ENCODE measurements at places on chromosomes 1 and 21.

- no peak for DNase-seq
Observed at GRCh38 chr1:8493916-8494540, 176.1 kb downstream of the SLC45A1 start.

DNA sequence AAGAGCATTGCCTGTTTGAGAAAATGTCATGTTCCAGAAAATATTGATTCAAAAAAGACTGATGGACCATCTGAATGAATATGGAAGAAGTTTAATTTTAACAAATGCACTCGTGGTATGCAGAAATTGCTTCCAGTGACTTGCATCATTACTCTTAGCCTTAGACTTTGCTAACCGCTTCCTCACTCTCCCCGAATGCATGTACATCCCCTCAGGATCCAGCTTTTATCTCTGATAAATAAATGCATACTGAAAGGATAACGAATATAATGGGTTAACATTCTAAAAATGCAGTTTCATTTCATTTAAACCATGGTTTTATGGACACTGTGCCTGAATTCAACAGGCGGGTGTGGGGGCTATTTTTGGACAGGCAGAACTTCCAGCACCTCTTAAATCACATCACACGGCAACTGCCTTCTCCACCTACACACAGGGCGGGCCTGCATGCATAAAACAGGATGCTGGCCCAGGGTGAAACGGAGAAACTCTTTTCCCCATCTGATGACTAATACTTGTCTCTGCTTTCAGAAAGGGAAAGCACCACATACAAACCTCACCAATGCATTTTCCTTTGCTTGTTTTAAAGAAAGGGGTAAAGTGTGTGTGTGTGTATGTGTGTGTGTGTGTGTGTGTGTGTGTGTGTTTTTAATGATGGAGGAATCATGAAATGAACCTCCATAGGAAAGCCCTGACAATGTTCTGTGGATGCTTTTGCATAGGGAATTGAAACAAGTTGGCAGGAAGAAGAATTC, 48.7 kb downstream of the SPAG17 start:
- no peak for DNase-seq

GRCh38 chr1:23196627-23197328, 20.5 kb downstream of the HTR1D start:
- DNase-seq: no peak

DNA sequence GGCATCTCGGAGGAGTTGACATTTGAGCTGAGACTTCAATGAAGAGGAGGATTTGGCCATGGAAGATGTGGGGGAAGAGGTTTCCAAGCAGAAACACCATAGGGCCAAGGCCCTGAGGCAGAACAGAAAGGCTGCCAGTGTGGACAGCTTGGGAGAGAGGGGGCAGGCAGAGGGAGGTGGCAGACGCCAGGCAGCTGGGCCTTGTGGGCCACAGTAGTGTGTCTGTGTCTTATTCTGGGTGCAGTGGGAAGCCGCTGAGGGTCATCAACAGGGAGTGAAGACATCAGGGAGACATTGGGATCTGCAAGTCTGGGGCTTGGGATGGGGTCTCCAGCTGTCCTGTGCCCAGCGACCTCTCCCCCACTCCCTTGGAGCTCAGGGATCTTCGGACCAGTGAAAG, 96.8 kb downstream of the LACTBL1 start:
- no peak for DNase-seq

- DNase-seq: no peak
Observed at GRCh38 chr1:170716835-170717429, 53.0 kb downstream of the PRRX1 start.

DNA sequence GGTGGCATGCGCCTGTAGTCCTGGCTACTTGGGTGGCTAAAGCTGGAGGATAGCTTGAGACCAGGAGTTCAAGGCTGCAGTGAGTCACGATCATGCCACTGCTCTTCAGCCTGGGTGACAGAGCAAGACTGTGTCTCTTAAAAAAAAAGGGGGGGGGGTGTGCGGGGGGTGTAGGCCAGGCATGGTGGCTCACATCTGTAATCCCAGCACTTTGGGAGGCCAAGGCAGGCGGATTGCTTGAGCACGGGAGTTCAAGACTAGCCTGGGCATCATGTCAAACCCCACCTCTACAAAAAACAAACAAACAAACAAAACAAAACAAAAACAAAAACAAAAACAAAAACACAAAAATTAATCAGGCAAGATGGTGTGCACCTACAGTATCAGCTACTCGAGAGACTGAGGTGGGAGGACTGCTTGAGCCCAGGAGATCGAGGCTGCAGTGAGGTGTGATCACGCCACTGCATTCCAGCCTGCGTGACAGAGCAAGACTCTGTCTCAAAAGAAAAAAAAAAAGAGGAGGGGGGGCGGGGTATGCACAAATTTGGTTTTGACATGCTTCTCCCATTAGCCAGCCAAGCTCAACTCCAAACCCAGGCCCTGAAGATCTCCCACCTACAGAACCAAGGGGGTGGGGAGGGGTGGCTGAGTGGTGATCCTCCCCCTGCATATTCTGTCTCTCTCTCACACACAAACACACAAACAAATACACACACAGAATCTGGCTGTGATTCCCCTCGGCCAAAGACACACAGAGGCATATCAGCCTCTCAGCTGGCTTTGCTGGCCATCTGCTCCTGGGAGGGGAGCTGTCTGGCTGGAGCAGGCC, 3.1 kb downstream of the PTAFR start:
- peak; percentile 72 for DNase-seq

DNA sequence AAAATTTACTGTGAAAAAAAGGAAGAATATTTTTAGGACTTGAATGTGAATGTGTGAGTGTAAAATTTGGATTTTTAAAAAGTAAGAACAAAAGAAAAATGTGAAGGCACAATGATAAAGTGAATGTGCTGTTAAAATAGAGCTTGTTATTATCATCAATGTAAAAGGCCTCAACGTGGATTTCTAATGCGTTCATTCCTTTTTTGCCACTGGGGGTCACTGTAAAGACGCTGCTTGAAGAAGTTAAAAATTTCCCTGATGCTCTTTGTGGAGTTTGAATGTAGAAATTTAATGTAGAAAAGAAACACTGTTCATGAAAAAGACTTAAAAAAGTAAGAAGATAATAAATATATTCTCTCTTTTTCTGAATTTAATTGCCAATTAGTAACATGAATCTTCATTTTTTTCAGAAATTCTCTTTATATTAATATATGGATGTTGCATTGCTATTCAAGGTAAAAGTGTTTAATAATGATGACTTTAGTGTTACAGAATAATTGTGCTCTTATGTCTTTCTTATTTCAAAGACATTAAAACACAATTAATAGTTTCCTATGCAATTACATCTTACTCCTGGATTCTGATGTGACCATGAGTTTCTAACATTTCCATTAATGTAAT, 161.5 kb downstream of the DNM3 start:
- DNase-seq: peak; percentile 53

- no peak for DNase-seq
Observed at GRCh38 chr1:12179111-12179519, 12.3 kb downstream of the TNFRSF1B start.

DNA sequence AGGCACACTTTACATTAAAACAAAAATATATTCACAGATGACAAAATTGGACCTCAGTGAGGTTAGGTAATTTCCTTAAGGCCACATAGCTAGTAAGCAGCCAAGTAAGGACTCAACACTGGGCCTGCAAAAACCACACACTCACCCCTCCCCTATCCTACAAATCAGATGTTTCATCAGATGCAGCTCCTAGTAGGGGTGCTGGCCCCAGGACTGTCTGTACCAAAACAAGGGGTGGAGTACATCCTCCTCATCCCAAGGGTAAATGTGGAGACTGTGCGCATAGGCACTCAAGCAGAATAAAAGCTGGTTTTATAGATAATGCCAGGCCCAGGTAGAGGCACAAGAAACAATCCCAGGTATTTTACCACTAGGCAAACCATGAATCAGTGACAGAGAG, 25.7 kb downstream of the URB1 start:
- DNase-seq: no peak

DNA sequence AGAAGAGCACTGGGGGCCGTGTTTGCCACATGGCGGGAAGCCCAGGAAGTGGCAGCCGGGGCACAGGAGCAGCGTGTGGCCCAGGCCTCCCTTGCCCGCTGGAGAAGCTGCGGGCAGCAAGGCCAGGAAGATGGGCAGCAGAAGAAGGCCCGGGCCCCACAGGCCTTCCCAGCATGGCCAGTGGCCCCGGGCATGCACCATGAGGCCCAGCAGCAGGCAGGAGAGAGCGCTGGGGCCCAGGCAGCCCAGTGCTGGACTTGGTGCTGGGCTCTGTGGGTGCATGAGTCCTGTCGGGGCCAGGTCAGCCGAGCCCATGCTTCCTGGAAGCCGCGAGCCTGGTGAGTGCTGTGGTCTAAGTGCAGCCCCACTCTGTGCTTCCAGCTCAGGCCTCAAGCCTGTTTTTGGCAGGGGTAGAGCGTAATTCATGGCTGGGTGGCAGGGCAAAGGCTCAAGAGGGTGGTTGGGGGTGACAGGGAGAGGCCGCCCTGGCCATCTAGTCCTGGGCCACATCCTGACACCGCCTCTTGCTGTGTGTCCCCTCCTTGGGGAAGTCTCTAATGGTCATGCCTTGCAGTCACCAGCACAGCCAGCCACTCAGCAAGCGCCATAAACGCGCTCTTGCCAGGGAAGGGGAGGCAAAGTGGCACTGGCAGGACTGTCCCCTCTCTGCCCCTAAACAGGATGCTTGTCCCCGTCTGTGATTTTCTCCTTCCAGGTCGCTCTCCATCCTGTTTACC, 21.3 kb downstream of the MTHFR start:
- no peak for DNase-seq

- no peak for DNase-seq
Observed at GRCh38 chr1:189658381-189658780, 819.3 kb downstream of the BRINP3 start.

DNA sequence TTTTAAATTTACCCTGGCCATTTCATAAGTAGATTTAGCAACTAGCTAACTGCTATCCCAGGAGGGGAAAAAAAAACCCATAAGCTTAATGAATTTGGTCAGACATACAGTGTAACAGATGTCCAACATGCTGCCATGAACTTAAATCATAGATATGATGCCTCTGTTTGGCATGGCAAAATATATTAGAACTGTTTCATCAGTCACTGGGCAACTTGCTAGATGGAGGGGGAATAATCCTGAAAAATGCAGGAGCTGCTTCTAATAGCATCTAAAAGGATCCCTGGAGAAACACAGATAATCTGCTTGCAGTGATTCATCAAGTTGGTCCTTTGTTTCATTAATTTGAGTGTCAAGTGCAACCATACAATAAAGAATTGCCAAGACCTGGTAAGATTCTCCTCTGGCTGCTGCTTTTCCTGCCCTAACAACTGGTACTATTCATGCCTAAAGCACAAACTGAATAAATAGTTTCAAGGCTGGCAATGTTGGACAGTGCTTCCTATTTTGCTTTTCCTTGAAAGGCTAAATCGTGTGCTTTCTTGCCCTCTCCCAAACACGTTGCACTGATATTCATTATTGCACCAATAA, 1.5 kb upstream of the ST6GALNAC5 start:
- no peak for DNase-seq

DNA sequence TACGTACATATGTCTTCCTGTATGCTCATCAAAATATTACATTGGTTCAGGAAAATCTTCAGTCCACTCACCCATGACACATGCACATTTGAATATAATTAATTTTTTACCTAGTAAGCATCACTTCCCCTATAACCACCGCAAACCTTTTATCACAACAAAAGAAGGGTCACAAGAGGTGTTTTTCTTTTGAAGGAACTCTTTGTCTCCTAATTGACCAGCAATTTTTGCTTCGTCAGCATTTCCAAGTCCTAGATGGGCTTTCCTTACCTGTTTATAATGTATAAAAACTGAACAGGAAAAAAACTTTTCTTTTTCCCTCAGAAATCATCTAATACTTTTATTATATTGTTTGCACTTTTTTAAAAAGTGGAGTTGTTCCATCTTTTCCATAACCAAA, 631.3 kb downstream of the PLA2G4A start:
- no peak for DNase-seq

- no peak for DNase-seq
Observed at GRCh38 chr1:113765306-113766230, 6.3 kb upstream of the PHTF1 start.

DNA sequence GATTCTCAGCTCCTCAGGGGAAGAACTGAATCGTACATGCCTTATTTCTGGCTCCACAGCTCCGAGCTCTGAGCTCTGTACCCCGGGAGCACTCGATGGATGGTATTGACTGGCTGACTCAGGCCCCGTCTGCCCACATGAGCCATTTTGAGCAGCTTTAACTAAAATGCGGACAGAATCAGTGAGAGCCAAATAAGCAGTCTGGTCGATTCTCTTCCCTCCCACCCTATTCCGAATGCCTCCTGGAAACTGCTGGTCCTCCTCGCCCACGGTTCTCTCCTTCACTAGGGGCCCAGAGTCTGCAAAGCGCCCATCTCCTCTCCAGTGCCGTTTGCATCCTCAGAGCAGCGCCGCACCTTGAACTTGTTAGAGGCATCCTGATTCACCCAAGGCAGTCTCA, 125.9 kb upstream of the IRF2BP2 start:
- DNase-seq: no peak

DNA sequence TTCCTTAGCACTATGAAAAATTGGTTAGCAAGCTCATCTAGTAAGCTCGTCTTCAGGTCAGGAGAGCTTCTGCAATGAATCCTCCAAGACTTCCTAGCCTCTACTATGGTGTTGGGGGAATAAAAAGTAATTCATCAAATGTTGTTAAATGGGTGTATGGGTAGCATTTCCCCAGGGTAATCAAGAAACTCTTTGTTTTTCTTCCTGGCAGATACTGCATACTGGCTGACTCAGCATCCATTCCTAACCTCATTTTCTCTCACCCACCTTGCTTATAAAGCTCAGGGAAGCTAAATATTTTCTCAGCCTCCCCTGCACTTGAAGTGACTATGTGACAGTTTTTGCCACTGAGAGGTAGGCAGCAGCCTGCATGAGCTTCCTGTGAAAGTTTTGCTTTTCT, 83.4 kb downstream of the MAB21L3 start:
- DNase-seq: no peak

DNA sequence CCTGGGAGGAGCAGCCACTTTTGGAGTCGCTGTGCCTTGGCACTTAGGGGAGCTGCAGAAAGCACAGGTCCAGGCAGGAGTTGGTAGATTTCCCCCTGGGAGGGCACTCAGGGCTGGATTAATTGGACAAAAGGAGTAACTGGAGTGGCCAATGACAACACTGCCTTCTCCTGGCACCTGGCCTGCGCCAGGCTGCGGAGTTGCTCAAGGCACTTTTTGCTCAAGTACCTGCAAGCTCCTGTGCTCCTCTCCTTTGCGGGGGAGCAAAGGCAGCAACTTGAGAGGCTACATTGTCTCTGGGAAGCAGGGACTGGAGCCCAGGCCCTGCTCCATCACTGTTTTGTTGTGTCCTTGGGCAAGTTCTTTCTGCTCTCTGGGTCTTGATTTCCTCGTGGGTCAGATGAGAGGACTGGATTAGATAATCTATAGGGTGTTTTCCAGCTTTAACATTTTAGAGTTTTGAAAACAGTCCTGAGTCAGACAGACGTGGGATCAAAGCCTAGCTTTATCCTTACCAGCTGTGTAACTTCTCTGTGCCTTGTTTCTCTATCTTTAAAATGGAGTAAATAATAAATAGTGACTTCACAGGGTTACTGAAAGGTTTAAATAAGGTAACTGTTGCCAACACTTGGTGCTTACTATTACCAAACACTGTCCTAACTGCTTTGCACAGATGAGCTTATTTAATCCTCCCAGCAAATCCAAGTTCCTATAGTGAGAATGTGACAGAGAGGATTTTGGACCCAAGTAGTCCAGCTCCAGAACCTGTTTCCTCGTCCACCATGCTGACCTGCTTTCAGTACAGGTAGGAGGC, 18.0 kb upstream of the GRHL3 start:
- no peak for DNase-seq

GRCh38 chr1:21511579-21512522, 2.6 kb downstream of the ALPL start:
- DNase-seq: peak; percentile 59

Measured in head of caudate nucleus (tissue), 42 donors.